ENCODE measurements at places on chromosomes 3 and 15.

DNA sequence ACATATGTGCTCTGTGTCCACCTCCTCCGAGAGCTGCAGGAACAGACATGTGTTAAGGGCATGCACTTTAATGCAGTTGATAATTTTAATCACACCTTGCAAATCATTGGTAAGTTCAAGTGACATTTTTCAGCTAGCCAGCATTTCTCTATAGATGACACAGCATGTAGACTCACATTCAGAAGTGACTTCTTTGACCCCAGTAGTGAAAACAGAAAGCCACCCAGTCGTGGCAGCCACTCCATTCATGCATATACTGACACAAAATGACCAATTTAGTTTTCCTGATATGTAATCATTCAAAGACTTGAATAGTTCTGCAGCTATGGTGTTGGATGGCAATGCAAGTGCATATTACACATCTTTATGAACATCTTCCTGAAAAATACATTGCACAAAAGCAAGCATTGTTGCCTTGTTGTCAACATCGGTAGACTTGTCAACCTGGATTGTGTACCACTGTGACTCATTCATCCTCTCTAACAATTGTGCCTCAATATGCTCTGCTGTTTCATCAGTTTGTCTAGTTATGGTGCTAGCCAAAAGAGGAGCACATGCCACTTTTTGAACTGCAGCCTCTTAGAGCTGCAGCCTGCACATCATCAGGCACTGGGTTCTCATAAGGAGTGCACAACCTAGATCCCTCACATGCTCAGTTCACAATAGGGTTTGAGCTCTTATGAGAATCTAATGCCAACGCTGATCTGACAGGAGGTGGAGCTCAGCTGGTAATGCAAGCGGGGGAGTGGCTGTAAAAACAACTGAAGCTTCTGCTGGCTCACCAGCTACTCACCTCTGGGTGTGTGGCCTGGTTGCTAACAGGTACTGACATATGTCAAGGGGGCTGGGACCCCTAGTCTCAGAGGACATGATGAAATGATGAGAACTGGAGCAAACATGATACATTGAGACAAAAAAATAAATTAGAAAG lies 622.0 kb downstream of the PYDC2 start:
- no peak for DNase-seq

DNA sequence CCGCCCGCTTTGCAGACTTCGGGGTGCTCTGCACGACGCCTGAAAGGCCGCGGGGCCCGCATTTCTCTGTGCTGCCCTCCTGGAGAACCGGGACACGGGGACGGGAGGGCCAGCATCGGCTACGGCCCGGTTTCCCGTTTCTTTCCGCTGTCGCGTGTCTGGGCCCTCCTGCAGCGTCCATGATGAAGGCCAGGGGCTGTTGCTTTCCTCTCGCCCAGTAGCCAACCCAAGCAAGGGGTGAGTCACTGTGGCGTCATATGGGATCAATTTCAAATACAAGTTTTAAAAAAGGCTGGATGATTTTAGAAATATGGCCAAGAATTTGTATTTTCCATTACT lies 435 bp downstream of the SLC35G2 start:
- no peak for DNase-seq

DNA sequence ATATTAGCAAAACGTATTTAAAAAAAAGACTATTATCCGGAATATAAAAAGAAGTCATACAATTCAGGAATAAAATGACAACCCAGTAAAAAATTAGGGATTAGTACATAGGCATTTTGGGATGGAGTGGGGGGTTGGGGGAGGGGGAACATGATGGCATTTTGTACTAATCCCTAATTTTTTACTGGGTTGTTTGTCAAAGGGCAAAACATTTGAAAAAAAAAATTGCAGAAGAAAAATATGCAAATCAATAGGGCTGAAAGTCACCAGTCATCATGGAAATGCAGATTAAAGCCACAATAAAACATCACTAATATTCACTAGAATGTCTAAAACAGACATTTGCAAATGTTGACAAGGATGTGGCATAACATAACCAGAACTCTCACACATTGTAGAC lies 82.5 kb downstream of the RPL22L1 start:
- no peak for DNase-seq

DNA sequence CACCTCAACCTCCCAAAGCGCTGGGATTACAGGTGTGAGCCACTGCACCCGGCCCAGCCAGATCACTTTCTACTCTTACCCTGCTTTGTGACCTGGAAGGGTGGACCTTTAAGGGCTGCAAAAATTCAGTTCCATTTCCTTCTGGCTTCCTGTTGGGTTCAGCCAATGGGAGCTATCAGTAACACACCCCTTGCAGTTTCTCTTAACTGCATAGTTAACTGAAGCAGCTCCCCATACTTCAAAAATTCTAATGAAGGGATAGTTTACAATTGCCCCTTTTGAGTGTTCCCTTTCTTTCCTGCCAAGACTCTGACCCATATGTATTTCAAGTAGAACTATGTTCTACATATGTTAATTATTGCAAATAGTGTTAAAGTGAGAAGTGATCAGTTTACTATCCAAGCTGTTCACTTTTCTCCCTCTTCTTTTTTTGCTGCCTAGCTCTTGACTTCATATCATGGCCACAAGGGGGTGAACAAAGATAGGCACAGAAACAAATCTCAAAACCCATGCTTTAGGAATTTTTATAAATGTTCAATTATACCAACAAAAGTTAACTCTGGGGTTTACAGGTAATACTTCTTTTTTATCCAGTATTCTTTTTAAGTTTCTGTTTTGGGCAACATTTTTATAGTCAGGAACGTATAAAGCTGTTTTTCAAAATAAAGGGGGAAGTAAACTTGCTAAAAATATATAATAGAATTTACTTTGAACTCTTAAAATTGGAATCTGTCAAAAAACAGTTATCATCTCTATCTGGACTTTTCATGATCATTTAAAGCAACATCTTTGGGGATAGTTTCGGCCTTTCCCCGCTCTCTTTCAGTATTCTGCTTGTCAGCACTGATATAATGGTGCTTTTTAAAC lies 8.1 kb downstream of the PGBD4 start:
- no peak for DNase-seq

DNA sequence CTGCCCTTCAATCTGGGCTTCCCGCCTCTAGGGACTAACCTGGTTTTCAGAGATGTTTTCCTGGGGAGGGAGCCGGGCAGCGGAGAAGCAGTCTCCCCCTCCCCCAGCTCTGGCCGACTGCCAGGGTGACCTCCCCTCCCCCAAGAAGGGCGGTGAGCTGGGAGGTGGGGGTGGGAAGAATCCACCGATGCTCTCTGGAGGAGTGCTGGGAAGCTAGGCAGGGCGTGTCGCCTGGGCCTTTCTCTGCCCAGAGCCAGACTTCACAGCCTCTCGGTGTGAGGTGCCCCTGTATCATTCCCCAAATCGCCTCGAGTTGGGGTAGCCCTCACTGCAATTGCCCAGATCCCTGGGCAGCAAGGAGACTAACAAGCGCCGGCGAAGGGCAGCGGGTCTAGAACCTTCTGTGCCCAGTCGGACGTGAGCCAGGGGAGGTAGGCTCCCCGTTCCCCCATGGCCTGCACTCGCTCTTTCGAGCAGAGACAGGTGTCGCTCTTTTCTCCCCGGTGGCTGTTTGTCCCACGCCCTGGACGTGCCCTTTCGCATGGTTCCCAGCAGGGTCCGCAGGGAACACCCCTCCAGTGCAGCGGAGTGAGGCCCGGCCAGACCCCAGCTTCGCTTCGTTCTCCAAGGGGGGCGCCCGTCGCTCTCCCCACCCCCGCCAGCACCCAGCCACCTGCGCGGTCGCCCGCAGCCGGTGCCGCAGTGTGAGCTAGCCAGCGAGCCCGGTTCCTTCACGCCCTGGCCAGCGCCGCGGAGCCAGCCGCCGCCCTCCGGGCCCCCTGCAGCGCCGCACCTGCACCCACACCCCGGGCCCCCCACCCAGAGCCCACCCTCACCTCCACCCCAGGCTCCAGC lies 1.1 kb downstream of the RAB6B start:
- no peak for DNase-seq

- no peak for DNase-seq
Observed at GRCh38 chr3:4043867-4044575, 244.8 kb downstream of the LRRN1 start.

GRCh38 chr3:13301286-13301987 lies 118.7 kb downstream of the NUP210 start:
- no peak for DNase-seq

DNA sequence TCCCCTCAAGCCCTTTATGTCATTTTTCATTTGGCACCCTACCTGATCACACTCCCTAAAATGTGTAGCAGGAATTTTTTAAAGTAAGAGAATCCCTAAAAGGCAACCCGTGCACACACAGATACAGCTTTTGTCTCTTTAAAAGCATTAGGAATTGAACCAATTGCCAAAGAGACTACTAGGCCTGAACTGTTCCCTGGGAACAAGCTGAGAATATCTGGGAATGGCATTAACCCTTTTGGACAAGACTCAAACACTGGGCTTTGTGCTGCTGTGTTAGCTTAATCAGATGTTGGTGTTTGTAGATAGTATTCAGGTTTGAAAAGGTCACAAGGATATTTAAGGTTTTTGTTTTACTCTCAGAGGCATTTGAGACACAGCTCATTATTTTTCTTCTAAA lies 414.4 kb upstream of the PDZRN3 start:
- DNase-seq: no peak

DNA sequence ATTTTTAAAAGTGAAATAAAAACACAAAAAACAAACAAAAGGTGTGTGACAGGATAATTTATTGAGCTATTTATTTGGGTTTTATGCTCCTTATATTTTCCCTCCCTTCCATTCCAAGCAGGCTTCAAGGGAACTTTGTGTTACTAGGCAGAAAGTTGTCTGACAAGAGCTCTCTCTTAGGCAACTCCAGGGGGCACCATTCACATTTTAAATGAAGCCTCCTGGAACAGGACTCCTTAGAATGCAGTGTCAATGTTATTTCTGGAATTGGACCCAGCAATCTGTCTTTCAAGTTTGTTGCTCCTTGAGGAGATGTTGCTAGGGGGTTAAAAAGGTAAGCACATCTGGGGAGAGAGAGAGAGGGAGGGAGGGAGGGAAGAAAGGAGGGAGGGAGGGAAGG lies 5.4 kb upstream of the RFX7 start:
- no peak for DNase-seq

GRCh38 chr3:33722191-33722590 lies 4.1 kb upstream of the CLASP2 start:
- no peak for DNase-seq

GRCh38 chr15:81087066-81087465 lies 47.0 kb upstream of the CFAP161 start:
- no peak for DNase-seq

DNA sequence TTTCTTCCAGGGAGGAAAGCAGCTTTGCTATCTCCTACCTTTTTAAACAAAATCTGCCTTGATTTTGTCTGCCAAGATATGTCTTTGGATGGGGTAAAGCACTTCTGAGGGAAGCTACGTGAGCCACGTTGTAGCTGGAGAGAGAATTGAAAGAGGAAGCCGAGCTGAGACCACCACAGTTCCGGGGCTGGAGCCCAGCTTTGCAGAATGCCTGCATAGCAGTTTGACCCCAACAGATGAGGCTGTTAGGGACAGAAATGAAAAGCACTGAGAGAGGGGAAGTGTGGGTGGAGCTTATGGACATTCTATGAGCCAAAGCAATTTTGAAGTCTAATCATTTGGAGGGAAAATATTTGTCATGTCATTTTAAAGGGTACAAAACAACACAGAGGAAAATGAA lies 45.4 kb downstream of the LIPC start:
- DNase-seq: no peak

DNA sequence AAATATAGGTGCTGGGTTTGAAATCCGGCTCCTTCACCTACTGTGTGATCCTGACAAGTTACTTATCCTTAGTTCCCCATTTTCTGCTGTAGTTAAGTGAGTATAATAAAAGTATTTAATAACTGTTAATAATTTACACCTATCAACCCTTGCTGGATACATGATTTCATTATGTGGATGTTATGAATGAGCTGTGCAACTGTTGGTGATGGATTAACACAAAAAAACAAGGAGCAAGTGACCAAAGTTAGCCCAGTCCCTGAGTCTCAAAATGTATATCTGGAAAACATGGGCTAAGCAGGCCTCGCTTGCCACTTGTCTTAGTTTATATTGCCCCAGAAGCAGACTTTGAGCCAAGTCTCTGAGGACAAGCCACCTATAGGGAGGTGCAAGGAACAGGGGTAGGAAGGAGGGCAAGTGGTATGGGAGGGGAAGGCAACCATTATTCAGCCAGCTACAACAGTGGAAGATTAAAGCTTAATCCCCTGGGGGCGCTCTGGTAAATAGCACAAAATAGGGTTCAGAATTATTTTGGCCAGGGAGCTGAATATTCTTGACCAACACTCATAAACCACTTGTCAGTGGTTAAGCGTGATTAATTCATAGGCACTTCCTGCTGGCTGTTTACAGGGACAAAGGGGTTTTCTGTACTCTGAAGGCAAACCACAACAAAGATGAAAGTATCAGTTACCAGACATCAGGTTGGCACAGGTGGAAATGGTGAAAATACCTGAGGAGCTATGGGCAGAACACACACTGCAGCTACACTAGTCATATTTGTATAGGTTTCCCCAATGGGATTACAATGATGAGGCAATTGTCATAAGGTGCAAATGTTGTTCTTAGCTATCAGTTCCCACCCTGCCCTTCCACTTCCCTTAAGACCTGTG lies 76.2 kb downstream of the TRIM42 start:
- no peak for DNase-seq

DNA sequence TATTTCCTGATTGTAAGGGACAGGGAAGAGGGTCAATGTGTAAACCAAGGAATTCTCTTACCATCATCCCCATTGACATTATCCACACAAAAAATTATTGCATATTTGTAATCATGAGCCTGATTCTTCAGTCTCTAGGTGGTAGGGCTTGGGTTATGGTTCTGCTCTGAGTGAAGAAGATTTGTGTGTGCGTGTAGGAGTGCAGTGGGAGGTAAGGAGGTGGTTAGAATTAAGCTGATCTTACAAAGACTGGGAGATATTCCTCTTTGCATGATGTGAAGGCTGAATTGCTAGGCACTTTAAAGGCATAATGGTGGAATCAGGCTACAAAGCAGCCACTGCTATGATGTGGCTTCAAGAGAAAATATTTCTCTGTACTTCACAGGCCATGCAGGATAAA lies 23.0 kb upstream of the MINDY4B start:
- no peak for DNase-seq

- no peak for DNase-seq
Observed at GRCh38 chr15:52349052-52349700, 53.6 kb upstream of the MYO5C start.

- DNase-seq: no peak
Observed at GRCh38 chr15:50911001-50911400, 2.5 kb downstream of the AP4E1 start.

- DNase-seq: no peak
Observed at GRCh38 chr3:172840463-172840862, 89.9 kb downstream of the ECT2 start.

All from stimulated activated CD4-positive, alpha-beta T cell treated with anti-CD3 and anti-CD28 coated beads, Interleukin-12 subunit alpha, Interleukin-12 subunit beta, amount 100 ng/mL, for 48 hours (primary cell).